Large intestine (tissue), 12 donors: ENCODE measurements at places on chromosomes 7 and 10. TPM values are rescaled to one million over a fixed set of nuclear protein-coding genes. Genes with fewer than 3 reads are reported as not detected.
A peak's percentile ranks its signal among the peaks of the same experiment; 100 is the strongest.

DNA sequence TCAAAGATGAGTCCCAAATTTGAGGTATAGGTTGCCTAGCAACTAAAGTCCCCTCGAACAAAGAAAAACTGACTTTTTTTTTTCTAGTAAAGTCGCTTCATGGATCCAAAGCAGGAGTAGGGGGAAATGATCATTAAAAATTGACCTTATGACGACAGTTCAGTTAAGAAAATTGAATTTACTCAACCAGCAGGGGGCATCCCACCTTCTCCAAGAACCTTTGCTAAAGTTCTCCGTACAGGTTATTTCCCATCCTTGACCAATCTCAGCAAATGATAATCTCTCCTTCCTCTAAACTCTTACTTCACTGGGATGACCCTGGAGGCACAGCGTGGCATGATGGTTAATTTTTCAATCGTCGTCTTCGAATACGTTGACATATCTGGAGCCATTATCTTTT, 228.3 kb downstream of the CALN1 start:
- no peak for DNase-seq

The GRID1 gene
- 1.7 TPM for polyA plus RNA-seq

GRCh38 chr7:31098642-31099360, 46.7 kb downstream of the ADCYAP1R1 start:
- no peak for DNase-seq

DNA sequence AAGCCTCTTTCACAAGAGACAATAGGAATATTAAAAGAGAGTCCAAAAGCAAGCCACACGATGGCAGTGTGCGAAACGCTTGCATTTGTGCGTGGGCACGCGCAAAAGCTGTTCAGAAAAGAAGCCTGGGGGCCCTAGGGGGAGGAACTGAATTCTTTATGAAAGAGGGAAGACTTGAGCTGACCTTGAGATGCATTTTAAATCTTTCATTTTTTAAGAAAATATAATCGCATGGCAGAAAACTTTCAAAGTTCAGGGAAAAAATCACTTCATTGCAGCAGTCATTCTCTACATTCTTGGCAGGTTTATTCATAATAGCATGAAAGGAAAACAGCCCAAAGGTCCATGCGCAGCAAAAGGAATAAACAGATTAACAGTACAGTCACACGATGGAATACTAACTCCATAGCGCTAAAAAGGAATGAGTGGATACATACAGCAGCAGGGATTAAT, 206.5 kb upstream of the PRKCQ start:
- peak; percentile 7 for DNase-seq

- no peak for DNase-seq
Observed at GRCh38 chr10:114042895-114043531, 653 bp upstream of the ADRB1 start.

The ASAH2B gene
- 12.5 TPM for polyA plus RNA-seq

The MSMB gene
- polyA plus RNA-seq: 0.25 TPM

DNA sequence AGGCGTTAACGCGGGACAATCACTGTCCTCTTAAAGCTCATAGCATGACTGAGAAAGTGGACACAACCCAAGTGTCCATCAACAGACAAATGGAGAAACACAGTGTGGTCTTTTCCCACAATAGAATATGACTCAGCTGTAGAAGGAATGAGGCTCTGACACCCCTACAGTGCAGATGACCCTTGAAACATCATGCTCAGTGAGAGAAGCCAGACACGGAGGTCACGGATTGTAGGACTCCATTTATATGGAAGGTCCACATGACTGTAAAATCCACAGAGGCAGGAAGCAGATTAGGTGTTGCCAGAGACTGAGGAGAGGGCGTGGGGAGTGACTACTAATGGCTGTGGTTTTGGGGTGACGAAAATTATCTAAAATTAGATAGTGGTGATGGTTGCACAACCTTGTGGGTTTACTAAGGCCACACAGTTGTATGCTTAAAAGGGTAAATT, 6.1 kb upstream of the NCAPG2 start:
- DNase-seq: no peak

GRCh38 chr7:75945297-75946168, 30.6 kb downstream of the POR start:
- DNase-seq: peak; percentile 89

The OPN4 gene
- not detected for polyA plus RNA-seq

- peak; percentile 25 for DNase-seq
Observed at GRCh38 chr10:810351-810846, 120.9 kb upstream of the DIP2C start.

- no peak for DNase-seq
Observed at GRCh38 chr7:36931892-36932291, 207.6 kb upstream of the AOAH start.

GRCh38 chr7:106895246-106895864, 30.3 kb downstream of the PIK3CG start:
- DNase-seq: no peak

DNA sequence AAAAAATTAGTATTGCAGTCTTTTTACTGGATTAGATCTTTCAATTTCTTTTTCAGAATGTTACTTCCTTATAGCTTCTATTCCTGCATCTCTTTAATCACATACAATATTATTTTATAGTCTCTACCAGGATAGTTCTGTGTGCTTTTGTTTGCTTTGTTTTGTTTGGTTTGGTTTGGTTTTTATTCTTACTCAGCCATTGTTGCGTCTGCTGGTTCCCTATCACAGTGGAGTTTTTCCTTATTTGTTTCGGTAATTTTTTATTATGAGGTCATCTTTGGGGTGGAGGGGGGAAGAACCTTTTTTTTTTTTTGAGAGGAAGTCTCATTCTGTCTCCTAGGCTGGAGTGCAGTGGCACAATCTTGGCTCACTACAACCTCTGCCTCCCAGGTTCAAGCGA, 9.0 kb upstream of the BAIAP2L1 start:
- no peak for DNase-seq

The SLC16A9 gene
- polyA plus RNA-seq: 2.6 TPM

The HYCC1 gene
- polyA plus RNA-seq: 39.0 TPM

- no peak for DNase-seq
Observed at GRCh38 chr7:80372415-80372814, 139.4 kb downstream of the GNAT3 start.

DNA sequence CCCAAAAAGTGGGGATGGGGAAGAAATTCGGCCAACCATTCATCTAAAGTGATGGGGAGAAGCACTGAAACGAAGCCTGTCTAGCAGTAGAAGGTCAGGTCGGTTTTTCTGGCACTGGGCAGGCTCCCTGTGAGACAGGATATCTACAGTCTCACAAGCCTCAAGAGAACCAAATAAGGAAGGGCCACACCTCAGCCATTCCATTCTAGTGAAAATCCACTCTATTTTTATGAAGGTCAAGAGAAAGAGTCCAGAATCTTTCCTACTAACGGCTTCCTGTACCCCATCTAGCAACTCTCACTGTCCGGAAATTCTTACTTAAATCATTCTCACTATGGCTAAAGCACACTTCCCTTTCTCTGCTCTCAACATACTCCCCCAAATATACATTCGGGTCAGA, 267.1 kb downstream of the PRPF18 start:
- DNase-seq: no peak

DNA sequence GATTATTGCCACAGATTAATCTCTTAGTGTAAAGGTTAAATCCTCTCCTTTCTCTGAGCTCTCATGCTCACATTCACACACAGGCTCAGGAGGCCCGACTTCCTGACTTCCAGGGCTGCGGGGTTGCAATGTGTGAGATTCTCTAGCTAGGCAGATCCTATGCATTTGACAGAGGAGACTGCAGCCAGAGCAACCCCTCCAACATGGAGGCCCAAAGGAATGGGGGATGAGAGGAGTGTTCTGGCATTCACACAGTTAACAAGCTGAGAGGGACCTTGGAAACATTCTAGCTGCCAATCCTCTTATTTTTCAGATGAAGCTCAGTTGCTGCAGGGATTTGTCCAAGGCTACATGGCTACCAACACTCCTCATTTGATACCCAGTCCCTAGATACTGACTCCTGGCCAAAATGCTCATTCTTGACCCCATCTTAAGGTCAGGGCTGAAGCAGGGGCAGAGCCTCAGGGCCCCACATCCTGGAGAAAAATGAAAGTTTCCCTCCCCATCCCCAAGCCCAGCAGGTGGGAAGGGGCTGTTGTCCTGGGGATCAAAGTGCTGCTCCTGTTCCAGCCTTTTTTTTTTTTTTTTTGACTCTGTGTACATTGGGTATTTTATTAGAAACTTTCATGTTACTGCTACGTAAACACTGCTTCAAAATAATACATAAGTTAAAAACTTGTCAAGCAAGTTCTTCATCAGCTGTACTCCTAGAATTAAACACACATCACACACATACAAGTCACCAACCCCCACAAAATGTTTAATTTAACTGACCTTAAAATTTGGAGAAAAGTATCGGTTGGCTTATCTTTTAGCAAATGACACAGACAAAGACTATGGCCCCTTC, 325.6 kb downstream of the PLXNA4 start:
- DNase-seq: no peak

The STEAP1 gene
- polyA plus RNA-seq: 31.6 TPM

GRCh38 chr7:42314696-42315095, 77.7 kb upstream of the GLI3 start:
- no peak for DNase-seq

DNA sequence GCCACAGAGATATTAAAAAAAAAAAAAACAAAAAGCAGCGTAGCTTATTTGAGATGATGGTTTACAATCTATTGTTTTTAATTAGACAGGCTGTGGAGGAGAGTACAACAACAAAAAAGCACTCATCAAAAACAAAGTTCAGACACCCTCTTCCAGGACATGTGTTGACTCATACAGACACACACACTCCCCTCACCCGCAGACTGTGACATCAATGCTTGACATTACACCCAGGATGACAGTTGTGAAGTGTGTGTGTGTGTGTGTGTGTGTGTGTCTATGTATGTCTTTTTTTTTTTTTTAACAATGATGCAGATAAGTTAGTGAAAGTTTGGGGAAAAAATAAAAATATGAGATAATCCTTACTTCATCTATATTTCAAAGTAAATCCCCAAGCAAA, 303.6 kb downstream of the GPAM start:
- DNase-seq: no peak

The FAM25A gene
- polyA plus RNA-seq: not detected

- DNase-seq: no peak
Observed at GRCh38 chr7:51321961-51322515, 5.4 kb upstream of the COBL start.

The CYP2C19 gene
- 26.9 TPM for polyA plus RNA-seq

GRCh38 chr7:24510759-24511158, 62.5 kb upstream of the PALS2 start:
- no peak for DNase-seq

GRCh38 chr7:136061433-136061832, 84.3 kb upstream of the MTPN start:
- DNase-seq: no peak

- no peak for DNase-seq
Observed at GRCh38 chr7:134300988-134301387, 15.7 kb downstream of the SLC35B4 start.

- DNase-seq: no peak
Observed at GRCh38 chr10:67834375-67834774, 3.6 kb downstream of the DNAJC12 start.

The HYAL4 gene
- not detected for polyA plus RNA-seq

GRCh38 chr7:36945612-36946400, 221.5 kb upstream of the AOAH start:
- DNase-seq: no peak
